ENCODE measurements at places on chromosomes 16 and 17.

DNA sequence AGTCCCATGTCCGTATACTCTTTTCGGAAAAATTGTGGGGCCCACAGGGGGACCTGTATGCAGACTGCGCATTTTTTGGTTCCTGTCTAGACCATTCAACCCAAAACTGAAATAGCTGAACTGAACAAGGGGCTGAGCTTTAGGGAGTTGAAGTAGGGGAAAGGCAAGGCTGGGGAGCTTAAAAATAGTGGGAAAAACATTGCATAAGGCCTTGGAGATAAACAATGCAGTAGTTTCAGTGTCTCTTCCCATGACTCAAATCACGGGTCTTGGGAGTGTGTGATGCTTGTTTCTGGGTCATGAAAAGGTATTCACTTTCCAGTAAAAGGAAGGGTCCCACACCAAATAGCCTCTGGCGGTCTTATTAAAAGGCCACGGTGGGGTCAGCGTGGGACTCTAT, 402.8 kb upstream of the SALL1 start:
- no peak for DNase-seq

- no peak for DNase-seq
Observed at GRCh38 chr17:9242497-9242881, 221.2 kb downstream of the NTN1 start.

DNA sequence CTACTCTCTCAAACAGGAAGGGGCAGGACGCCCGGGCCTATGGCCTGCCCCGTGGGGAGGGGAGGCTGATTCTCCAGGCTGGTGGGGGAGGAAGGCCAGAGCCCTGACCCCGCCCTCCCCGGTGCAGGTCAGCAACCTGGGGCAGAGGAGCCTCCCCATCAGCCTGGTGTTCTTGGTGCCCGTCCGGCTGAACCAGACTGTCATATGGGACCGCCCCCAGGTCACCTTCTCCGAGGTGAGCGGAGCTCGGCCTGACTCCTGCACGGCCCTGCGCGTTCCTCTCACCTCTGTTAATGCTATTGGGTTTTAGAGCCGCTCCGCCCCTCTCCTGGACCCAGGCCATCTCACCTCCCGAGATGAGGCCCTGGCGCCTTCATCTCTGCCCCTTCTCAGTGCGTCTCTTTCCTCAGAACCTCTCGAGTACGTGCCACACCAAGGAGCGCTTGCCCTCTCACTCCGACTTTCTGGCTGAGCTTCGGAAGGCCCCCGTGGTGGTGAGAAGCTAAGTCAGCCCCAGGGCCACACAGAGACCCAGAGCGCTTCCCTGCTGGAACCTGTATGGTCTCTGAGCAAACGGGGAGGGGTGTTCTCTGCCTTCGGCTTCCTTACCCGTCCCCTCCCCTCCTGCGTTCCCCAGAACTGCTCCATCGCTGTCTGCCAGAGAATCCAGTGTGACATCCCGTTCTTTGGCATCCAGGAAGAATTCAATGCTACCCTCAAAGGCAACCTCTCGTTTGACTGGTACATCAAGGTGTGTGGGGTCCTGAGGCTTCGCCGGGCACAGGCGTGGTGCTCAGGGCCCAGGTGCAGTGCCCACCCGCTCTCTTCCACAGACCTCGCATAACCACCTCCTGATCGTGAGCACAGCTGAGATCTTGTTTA, 25.1 kb upstream of the ITGAX start:
- DNase-seq = no peak

DNA sequence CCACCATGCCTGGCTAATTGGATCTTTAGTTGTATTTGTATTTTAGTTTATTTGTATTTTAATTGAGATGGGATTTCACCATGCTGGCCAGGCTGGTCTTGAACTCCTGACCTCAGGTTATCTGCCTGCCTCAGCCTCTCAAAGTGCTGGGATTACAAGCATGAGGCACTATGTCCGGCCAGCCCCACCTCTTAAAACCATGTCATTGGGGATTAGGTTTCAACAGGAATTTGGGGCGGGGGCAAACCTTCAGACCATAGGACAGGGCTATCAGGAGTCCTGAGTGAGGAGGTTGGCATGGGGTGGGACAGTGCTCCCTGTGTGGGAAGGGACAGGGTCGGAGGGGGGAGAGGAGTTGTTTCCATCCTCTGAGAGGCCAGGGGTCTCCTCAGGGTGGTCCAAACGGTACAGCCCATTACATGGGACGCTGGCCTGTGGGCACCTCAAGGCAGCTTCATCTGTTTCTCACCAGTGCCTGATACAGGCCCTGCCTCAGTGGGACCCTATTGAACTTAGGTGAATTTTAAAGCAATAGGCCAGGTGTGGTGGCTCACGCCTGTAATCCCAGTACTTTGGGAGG, 21.6 kb downstream of the GAA start:
- DNase-seq = no peak

- DNase-seq = no peak
Observed at GRCh38 chr16:1745900-1746692, 25.2 kb downstream of the NME3 start.

- no peak for DNase-seq
Observed at GRCh38 chr16:82389956-82390650, 220.1 kb upstream of the MPHOSPH6 start.

GRCh38 chr17:36931697-36932382, 5.4 kb upstream of the LHX1 start:
- DNase-seq = no peak

GRCh38 chr16:1771864-1772361, 570 bp upstream of the NME3 start:
- no peak for DNase-seq

GRCh38 chr17:32495359-32496231, 8.8 kb downstream of the CDK5R1 start:
- no peak for DNase-seq

- DNase-seq = no peak
Observed at GRCh38 chr17:75531721-75532072, 6.2 kb downstream of the LLGL2 start.

DNA sequence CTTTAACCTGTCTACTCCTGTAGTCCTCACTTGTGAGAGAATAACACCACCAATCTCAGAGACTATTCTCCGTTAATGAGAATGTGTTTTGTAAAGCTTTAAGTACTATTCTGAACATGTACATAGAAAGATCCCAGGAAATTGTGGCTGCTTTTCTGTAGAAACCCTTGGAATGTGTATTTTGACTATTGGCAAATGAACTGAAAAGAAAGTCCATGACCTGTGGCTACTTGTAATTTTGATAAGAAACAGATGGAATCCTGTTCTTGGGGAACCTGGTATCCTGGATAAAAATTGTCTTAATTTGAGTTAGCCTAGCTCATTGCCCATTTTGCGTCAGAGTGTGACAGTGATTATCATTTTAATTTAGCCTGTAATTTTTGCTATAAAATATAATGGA, 9.1 kb downstream of the CTCF start:
- DNase-seq = no peak

GRCh38 chr16:87344931-87345631, 27.9 kb upstream of the C16orf95 start:
- DNase-seq = peak; percentile 85

DNA sequence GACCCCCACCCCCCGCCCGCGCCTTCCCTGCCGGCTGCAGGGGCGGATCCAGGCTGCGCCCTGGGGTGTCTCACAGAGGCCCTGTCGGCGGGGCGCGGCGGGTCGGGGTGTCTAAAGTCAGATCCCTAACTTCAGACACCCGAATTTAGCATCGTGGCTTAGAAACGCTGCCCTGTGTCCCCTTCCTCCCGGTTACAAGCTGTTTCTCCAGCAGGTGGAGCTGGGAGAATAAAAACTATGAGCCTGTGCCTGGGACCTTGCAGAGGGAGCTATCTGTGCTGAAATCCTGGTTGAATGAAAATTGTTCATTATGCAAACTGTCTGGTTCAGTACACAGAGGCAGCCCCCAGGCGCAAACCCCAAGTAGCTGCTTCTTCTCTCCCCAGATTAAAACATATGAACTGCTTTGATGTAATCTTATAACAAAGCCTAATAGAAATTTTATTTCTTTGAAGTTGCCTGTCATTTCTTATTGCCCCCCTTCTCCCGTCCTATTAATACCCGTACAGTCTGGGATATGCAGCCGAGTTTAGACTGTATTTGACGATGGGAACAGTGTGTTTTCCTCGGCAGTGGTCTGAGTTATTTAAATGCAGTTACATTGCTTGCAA, 79.0 kb downstream of the RPA1 start:
- DNase-seq = peak; percentile 37

- no peak for DNase-seq
Observed at GRCh38 chr17:57228911-57229310, 27.4 kb upstream of the MSI2 start.

GRCh38 chr17:5429191-5429887, 9.4 kb downstream of the RPAIN start:
- DNase-seq = no peak

- no peak for DNase-seq
Observed at GRCh38 chr16:12504312-12504711, 299.4 kb downstream of the CPPED1 start.

DNA sequence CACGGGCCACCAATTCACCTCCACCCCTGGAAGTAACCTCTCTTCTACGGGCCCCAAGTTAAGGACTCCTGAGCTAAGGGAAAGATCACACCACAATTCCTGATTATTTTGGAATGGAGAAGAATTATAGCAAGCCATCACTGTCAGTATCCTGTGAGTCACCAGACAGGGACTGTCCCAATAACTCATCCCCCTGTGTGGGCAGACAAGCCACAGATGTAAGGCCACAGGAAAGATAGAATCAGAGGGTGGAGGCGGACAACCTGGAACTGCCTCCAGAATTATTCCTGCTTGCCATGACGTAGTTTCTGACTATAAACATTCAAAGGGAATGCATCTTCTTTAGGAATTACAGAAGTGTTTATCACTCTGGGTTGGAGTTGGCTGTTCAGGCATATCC, 5.8 kb upstream of the MYO1D start:
- no peak for DNase-seq

- DNase-seq = no peak
Observed at GRCh38 chr16:65372171-65372570, 250.3 kb upstream of the CDH11 start.

GRCh38 chr17:37521821-37522220, 32.1 kb downstream of the DUSP14 start:
- no peak for DNase-seq

GRCh38 chr16:31201582-31202413, 762 bp downstream of the PYCARD start:
- peak; percentile 57 for DNase-seq

DNA sequence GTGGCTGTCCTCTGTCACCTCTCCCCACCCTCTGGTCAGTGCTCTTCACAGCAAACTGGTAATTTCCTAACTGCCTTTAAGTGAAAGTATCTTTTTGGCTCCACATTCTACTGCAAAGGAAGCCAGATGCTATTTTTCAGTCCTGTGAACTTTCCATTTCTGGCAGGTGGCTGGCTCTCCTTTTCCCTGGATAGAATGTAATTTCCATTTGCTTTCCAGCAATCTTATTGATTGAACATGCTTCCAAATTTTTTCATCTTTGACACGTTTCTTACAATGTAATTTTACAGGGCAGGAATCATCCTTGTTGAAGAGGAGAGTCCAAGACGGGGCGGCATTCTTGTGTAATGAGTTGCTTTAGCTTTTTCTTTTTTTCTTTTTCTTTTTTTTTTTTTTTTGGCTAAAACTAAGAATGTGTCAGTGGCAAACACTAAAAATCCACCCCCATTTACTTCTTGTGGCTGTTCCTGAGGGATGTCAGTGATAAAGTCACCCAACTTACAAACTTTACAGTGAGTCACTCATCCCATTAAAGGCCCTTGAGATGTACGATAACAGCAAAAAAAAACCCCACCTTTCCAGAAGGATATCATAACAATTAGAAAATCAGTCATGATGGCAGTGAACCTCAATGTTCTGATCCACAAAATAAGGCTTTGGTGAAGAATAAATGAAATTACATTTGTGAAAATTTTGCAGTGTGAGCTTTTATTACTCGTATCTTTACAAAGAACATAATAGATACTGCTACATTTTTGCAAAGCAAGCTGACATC, 29.4 kb upstream of the PRKCA start:
- DNase-seq = no peak

DNA sequence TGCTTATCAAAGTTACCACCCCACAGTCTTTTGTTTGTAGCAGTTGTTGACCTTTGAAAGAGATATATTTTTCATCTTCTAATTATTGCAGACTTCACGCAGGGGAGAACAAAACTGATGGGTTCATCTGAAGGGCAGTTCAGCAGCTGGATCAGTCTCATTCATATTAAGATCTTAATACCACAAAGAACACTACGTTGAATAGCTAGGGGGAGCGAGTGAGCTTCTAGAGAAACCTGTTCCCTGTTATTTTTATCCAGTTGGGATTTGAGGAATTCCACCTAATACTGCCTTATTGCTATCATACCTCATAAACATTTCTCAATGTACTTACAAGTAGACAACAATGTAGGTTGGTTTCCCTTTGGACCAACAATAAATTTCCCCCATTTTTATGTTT, 306.1 kb upstream of the KIF2B start:
- no peak for DNase-seq

GRCh38 chr16:26816885-26817571, 249.7 kb upstream of the C16orf82 start:
- no peak for DNase-seq
